T-helper 17 cell (primary cell): ENCODE measurements at places on chromosomes 12 and 14.

GRCh38 chr12:13004986-13005385 lies 4.9 kb upstream of the HEBP1 start:
- no peak for DNase-seq

DNA sequence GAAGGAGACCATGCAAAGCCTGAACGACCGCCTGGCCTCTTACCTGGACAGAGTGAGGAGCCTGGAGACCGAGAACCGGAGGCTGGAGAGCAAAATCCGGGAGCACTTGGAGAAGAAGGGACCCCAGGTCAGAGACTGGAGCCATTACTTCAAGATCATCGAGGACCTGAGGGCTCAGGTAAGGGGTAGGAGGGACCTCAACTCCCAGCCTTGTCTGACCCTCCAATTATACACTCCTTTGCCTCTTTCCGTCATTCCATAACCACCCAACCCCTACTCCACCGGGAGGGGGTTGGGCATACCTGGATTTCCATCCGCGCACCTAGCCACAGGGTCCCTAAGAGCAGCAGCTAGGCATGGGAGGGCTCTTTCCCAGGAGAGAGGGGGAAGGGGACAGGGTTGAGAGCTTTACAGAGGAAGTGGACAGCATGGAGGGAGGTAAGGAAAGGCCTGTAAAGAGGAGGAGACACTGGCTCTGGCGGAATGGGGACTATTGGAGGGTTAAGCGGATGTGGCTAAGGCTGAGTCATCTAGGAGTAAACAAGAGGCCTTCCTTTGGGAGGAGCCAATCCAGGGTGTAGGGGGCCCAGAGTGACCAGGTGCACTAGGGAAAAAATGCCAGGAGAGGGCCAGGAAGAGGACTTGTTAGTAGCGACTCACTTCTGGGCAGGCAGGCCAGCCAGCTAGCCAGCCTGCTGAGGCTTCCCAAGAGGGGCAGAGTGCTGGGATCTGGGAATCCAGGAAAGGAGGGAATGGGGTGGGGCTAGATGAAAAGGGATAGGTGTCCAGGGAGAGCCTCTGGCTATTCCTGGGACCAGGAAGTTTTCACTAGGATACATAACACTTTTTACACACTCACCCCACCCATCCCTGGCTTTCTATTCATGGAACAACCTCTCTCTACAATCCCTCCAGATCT lies 754 bp downstream of the KRT18 start:
- no peak for DNase-seq

DNA sequence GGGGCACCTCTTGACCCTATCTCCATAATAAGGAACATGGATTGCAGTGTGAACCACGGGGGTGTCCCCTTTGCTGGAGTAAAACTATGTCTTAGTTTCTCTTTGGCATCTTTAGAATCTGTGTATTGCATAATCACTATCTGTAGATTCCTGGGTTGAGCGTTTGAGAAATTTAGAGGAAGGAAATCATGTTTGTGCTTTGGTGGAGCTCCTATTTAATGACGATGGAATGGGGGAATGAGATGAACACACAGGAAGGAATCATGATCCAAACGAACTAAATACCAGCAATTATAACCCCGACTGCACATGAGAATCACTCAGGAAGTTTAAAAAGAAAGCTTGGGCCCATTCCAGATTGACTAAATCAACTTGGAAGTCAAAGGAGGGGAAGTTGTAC lies 1.3 kb upstream of the MYG1 start:
- no peak for DNase-seq

DNA sequence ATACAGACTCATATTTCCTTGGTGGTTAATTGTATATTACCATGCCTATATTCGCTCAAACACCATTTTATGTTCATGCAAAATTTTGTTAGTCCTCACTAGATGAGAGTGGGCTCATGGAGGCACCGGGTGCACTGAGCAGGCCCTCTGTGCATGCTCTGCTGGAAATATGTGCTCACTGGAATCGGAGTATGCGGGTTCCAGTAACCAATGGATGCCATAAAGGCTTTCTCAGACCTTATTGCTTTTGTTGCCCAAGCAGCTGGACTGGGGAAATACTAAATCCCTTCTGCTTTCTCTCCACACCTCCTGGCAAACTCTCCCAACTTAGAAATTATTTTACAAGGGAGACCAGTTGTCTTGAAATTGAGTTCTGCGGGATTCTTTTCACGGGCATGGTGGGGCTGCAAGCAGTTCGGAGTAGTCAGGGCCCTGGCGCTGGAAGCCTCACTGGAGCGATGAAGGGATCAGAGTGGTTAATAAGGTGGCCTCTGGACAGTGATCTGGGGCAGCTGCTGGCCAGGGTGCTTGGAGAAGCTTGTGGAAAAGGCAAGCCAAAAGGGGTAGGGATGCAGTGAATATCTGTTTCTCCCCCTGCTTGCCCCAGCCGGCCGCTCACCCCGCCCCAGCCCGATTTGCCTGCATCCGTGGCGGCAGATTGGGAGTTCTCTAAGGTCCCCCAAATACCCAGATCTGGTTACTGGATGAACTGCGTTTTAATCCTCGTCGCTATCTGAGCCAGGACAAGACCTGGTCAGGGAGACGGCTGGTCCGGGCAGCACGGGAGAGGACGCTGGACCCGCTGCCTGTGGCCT lies 7.4 kb upstream of the HOXC6 start:
- DNase-seq = no peak

DNA sequence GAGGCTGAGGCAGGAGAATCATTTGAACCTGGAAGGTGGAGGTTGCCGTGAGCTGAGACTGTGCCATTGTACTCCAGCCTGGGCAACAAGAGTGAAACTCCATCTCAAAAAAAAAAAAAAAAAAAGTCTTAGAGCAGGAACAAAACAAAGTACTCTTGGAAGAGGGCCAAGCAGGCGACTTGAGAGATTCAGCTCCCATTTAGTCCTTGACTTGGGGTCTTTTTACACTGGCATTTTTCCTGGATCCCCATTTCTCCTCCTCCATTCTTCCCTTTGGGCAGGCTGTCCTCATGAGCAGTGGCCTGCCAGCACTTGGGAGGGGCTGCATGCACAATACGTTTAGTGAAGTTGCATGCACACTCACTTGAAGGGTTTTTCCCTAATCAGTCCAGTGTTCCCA lies 72.9 kb downstream of the C14orf132 start:
- no peak for DNase-seq

- DNase-seq = no peak
Observed at GRCh38 chr14:45705940-45706534, 453.0 kb upstream of the MIS18BP1 start.

DNA sequence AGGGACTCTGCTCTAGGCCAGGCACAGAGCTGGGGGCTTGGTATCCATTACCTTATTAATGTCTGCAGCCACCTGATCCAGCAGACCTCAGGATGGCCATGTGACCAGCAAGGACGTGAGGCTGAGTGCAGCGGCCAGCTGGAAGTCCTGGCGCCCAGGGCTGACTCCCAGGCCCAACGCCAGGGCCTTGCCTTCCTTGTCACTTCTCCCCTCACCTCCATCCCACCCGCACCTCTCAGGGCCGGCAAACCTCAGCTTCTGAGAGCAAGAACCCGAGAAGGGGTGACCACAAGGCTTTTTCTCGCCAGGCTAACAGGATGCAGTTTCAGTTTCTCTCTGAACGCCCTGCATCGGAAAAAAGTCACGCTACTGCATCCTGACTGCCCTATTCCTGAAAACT lies 15.4 kb downstream of the RAB35 start:
- DNase-seq = no peak

- DNase-seq = no peak
Observed at GRCh38 chr14:94116701-94117100, 6.2 kb downstream of the IFI27 start.

GRCh38 chr14:90375934-90376333 lies 20.9 kb upstream of the CALM1 start:
- DNase-seq = no peak
